ENCODE measurements at places on chromosomes 4 and X. TPM values are rescaled to one million over a fixed set of nuclear protein-coding genes. Genes with fewer than 3 reads are reported as not detected.

DNA sequence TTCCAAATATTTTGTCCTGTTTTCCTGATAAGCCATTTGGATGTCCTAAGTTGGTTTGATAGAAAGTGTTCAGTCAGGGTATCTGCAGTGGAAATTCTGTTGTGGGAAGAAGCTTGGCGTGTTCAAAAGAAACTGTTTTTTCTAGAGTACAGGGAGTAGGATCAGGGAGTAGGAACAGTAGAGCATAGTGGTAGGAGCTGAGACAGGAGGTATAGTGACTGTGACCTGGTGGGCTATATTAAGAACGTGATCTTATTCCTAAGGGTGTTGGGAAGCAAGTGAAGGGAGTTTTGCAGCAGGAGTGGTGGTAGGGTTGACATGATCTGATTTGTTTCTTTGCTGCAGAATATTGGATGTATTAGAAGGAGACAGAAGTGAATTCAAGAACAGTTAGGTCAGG lies 348.2 kb downstream of the BMPR1B start:
- no peak for DNase-seq

SPON2 gene
- 6.9 TPM for polyA plus RNA-seq

- no peak for DNase-seq
Observed at GRCh38 chr4:85514783-85515182, 39.8 kb downstream of the ARHGAP24 start.

- DNase-seq: no peak
Observed at GRCh38 chr4:123587983-123588494, 191.4 kb downstream of the SPRY1 start.

- no peak for DNase-seq
Observed at GRCh38 chr4:180148737-180149136, 2094.5 kb upstream of the TENM3 start.

DNA sequence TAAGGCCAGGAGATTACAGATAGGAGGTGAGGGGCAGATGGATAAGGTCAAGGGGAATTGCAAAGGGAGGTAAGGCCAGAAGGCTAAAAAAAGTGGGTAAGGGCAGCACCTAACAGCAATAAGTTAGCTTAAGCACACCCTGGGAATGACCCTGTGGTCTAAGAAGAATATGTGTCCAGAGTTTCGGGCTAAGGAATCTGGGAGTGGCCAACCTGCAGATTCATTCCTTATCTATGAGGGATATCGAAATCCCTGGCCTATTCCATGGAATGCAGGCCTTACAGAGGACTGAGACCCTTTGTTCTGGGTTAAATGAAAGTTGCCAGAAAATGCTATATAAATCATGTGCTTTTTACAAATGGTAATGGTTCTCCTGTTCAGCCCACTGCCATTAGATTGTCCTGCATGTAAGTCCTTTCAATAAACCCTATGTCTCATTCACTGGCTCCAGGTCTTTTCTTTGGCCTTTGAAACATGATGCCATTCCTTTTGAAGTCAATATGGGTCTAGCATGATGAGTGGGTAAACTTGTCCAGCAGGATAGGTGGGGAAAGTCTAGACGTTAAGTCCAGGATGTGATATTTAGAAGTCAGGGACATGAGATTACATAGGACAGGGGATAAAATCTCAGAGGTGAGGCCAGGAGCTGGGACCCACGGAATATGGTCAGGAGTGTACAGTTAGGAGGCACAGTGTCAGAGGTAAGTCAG lies 226.2 kb downstream of the TACR3 start:
- no peak for DNase-seq

- DNase-seq: peak; percentile 58
Observed at GRCh38 chr4:3880615-3881120, 114.5 kb downstream of the ADRA2C start.

- no peak for DNase-seq
Observed at GRCh38 chr4:186979961-186980745, 256.5 kb upstream of the FAT1 start.

GRCh38 chr4:147984065-147984777 lies 252.3 kb downstream of the ARHGAP10 start:
- no peak for DNase-seq

ITIH6 gene
- 0.03 TPM for polyA plus RNA-seq

CYSLTR1 gene
- 2.4 TPM for polyA plus RNA-seq

- no peak for DNase-seq
Observed at GRCh38 chr4:14084598-14084997, 457.1 kb upstream of the BOD1L1 start.

DNA sequence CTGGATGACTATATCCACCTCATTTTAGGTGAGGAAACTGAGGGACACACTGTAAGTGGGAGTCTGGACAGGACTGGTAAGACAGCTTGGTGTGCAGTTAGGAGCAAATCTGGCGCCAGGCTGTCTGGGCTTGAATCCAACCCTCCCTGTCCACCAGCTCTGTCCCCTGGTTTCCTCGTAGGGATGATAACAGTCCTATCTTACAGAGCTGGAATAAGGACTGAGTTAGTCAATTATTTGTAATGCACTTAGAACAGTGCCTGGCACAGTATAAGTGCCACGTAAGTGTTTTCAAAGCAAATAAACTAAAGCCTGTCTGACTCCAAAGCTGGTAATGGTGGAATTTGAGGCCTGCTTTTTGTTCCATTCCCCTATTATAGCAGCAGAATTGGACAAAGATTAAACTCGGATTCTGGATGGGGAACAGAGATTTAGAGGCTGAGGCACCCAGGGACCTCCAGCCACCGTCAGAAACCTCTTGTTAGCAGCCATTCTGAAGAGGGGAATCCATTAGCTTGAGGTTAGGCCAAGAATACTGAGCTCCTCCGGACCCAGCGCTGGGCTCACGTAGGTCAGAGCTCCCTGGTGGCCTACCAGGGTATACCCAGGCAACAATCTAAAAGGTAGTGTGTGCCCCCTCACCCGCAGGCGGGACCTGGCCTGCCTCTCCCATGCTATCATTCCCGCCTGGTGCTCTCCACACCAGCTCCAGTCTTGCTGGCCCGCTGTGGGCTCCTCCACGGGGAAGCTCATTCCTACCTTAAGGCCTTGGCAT lies 102.1 kb downstream of the UCHL1 start:
- DNase-seq: no peak

TMEM156 gene
- 4.8 TPM for polyA plus RNA-seq

DNA sequence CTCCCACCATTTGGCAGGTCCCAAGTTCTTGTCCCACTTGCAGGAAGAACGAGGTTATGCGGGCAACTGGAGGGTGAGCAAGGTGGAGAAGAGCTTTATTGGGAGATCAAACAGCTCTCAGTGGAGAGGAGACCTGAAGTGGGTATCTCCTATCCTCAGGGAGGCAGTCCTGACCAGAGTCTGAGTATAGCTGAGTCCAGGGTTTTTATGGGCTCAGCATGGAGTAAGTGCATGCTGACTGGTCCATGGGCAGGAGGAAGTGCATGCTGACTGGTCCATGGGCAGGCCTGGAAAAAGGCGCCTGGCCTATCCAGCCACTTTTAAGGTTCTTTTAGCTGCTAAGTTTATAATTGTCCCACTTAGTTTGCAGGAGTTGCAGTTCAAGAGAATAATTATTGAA lies 7.4 kb upstream of the HNRNPD start:
- no peak for DNase-seq

FAM236B gene
- not detected for polyA plus RNA-seq

TCEAL7 gene
- 42.0 TPM for polyA plus RNA-seq

DNA sequence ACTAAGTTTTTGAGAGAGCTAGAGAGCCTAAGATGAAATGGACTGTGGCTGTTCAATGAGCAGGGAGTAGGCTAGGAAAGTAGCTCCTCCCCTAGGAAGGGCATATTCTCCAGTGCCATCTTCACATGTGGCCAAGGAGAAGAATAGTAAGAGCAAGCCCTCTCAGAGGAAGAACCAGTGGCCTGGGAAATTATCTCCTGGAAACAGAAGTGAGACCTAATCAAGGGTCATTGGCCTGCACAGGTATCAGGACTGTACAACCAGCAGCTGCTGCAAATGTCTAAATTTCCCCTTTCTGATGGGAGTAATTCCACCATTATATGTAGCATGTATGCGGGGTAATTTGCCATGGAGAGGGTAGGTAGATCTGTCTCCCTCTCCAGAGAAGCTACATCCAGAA lies 334.8 kb upstream of the RASGEF1B start:
- no peak for DNase-seq

DNA sequence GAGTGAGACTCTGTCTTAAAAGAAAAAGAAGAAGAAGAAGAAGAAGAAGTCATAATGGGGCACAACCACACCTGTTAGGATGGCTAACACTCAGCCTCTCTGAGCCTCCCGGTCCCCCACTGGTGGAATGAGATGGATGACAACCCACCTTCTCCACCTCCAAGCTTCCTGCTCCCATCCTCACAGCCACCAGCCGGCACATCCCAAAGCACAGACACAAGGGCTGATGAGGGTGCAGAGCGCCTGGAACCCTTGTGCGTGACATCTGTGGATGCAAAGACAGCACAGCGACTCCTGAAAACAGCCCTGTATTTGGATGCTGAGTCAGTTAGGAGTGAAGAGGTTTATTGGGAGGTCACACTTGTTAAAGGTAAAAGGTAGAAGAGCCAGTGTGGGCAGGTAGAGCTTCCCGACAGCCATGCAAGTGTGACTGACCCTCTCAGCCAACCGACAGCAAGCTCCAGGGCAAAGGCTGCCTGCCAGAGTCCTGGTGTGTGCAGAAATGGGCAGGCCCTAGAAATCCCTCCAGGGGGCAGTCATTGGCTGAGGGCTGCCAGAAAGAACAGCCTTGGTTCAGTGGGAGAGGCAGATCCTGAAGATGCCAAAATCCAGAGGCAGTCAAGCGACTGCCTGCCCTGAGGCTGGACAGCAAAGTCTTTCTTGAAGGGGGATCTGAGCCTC lies 26.6 kb upstream of the MAN2B2 start:
- DNase-seq: no peak

TMSB15A gene
- polyA plus RNA-seq: 72.1 TPM

DNA sequence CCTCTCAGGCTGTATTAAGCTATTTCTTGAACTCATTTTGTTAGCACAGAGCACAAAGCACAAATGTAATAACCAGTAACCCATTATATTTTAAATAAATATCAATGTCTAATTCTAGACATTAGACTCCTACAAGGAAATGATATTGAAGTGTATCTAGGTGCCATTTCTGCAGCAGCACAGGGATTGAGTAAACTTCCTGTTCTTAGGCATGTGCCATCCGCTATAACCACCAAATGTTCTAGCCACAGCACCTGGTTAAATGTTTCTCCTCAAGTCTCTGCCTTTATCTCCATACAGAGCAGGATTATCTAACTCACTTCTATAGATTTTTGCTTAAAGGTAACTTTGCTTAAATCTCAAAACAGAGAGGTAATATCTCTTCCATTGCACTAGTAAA lies 51.4 kb downstream of the SGMS2 start:
- DNase-seq: no peak

DNA sequence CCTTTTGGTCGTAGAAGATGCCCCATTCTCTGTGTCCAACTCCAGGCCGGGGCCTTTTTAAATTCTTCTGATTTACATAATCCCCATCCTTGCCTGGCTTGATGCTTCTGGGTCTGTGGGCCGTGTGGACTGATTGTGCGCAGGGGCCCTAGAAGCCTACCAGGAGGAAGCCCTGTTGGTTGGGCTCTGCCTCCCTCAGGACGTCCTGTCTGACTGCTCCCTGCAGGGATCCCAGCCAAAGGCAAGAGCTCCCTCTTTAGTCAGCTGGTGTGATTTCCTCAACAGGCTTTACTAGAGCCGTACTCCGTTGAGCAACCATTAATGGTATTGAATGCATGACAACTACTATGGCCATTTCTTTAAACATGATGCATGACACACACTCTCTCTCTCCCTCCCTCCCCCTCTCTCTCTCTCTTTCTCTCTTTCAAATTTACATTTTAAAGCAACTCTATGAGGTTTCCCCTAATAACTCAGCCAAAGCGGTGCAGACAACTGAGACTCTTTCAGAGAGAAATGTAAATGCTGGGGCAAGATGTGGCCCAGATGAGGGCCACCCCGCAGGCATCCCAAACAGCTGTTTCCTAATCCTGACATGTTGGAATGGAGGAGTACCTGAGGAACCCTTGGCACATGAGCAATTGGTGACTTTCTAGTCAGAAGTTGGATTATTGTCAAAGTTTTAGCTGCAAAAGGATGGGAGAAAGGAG lies 117.3 kb downstream of the DRD5 start:
- no peak for DNase-seq

RPA4 gene
- polyA plus RNA-seq: not detected

DNA sequence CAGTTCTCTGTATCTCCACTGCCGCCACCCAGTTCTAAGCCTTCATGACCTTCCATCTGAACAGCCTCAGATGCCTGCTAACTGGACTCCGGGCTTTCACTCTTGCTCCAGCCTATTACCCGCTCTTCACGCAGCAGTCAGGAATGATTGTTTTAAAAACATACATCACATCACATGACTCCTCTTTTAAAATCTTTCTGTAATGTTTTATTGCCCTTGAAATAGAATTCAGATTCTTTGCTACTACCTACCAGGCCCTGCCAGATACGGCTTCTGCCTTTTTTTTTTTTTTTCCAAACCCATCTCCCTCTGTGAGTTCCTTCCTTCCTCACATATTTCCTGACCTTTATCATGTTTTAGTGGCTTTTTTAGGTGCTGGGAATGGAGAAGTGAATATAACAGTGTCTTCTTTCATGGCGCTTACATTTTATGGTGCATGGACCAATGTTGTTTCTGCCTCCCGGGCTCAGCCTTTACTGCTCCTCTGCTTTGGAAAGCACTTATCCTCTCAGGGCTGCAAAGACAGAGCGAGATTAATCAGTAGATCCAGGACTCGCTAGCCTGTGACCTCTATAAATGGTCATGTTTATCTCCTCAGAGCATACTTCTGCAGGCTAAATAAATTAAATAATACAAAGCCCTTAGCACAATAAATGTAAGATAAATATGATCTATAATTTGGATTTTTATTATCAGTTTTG lies 58.0 kb downstream of the FBXO8 start:
- no peak for DNase-seq

DNA sequence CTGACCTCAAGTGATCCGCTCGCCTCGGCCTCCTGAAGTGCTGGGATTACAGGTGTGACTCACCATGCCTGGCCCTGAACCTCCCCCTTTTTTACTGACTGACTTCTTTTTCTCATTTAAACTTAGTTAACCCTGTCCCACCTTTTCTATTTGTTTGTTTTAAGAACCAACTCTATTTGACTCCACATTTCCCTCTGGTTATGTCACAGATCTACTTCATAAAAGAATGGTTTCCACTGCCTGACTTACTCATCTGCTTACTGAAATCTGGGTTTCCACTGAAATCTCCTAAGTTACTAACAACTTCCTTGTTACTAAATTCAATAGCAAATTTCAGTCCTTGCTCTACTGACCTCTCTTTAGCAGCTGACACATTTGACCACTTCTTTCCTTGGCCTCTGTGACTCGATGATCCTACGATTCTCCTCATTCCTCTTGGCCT lies 28.0 kb upstream of the NSUN7 start:
- DNase-seq: no peak

Measured in right renal cortex interstitium (tissue), 3 donors.